Stimulated activated CD8-positive, alpha-beta memory T cell treated with anti-CD3 and anti-CD28 coated beads, Interleukin-4, amount 100 ng/mL, for 4 hours (primary cell): ENCODE measurements at places on chromosomes 4 and X.

DNA sequence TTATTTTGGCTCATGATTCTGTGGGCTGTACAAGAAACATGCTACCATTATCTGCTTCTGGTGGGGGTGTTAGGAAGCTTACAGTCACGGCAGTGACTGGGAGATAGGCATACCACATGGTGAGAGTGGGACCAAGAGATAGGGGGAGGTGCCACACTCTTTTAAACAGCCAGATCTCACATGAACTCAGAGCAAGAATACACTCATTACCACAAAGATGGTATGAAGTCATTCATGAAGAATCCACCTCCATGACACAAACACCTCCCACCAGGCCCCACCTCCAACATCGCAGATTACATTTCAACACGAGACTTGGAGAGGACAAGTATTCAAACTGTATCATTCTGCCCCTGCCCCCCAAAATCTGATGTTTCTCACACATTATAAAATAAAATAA is 2396.7 kb downstream of the PCDH7 start:
- DNase-seq: no peak

GRCh38 chr4:153210727-153211126 is 6.5 kb downstream of the TRIM2 start:
- DNase-seq: no peak

- no peak for DNase-seq
Measured at GRCh38 chr4:70425306-70425705, 27.6 kb downstream of the OPRPN start.

GRCh38 chr4:147110473-147111367 is 165.1 kb upstream of the TTC29 start:
- DNase-seq: no peak

- no peak for DNase-seq
Measured at GRCh38 chr4:114277690-114278089, 298.2 kb upstream of the ARSJ start.

DNA sequence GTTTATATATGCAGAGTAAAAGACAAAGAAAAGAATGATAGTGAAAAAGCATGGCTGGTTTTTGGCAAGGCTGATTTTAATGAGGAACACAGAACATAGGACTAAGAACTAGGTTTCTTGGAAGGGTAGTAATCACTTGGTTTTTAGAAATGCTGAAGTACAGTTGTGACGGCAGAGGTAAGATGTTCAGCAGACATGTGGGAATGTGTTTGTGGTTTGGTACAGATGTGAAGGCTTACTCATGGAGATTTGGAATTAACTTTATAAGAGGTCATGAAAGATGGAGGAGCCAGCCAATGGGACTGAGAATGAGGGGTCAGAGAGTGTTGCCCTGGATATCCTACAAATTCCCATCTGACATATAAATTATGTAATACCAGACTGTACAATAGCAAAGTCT is 243.6 kb downstream of the NPFFR2 start:
- no peak for DNase-seq

DNA sequence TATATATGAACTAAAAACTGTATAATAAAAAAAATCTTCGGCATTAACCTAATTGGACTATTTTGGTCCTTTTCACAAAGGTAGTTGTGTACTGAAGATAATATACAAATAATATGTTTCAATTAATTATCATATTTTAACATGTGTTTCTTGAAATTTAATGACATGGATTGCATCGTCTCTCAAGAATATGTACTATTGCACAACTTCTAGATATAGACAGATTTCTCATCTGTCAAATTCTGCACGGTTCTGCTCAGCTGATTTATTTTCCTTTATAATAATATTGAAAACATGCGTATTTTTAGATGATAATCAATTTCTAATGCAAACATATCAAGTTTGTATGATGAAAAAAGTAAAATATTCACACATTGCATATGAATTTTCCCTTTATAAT is 498.7 kb upstream of the PABPC4L start:
- DNase-seq: no peak

- DNase-seq: no peak
Measured at GRCh38 chr4:6951880-6952381, 42.3 kb downstream of the TBC1D14 start.

GRCh38 chr4:184503869-184504300 is 29.5 kb upstream of the IRF2 start:
- no peak for DNase-seq

DNA sequence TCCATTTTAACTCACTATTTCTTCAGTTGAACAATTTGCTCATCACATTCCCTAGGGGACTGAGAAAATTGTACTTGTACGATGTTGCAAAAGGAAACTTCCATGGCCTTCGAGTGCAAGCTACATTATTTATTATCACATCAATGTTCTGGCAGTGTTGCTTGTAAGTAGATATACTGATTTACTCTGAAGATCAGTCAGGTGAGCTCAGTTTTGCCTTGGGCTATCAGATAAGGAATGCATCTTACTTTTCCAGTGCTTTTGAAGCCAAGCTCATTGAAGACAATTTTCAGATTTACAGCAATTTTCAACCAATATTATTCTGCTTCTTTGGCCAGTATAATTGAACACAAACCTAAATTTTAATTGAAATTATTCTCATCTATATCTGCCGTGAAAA is 1296.9 kb downstream of the RAPGEF2 start:
- DNase-seq: no peak

DNA sequence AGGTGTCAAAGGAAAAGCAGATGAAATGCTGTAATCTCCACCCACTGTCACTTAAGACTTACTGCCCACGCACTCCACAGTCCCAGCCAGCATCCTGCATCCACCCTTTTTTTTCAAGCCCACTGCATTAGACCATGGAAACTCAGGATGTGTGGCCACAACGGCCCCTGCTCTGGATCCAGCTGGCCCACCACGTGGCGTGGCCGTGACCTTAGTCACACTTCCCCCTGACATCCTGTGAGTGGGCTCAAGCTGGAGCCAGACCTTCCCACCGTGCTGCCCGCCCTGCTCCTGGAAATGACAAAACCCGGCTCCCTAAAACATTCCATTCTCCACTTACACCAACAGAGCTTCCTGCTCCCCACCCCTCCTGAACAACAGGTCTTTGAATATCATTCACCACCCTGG is 588.3 kb upstream of the DIPK2B start:
- DNase-seq: no peak

GRCh38 chrX:101693476-101693875 is 33.8 kb upstream of the ARMCX2 start:
- DNase-seq: no peak

DNA sequence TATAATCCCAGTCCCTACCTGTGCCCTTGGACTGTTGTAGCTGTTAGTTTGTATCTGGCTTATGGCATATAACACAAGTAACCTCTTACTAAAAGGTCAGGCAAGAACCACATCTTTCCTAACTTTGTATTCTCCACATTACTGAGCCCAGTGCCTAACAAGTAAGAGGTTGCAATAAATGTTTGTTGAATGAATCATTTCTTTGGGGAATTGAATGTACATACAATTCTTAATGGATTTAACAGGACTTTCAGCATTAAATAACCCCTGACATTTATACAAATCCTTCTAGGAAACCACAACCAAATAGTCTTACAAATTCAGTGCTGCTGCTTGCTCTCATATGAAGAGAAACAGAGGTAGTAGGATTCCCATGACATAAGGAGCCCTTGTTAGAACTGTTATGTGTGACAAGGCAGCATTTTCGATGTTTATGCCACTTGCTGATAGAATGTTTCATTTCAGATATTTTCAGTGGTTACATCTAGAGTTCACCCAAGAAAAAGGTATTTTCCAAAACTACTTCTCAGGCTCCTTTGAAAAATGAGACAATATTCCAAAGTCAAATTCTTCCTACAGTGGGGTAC is 62.0 kb downstream of the MBNL3 start:
- DNase-seq: no peak
